ENCODE measurements at places on chromosomes 7 and 10.

DNA sequence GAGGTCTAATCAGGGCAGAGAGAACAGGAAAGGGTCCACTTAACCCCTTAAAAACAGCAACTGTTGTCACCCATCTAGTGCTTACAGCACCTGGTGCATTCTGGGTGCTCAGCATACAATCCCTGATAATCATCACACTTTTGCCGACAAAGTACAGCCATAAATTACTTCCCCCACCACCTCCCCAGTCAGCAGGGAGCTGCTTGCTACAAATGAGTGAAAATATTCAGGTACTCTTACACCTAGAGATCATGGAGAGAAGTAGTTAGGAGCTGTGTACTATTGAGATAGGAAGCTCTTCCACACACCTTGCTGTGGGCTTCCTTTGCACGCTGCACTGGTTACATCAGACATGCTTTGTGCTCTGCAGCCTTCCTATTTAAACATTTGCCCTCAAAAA is 723.5 kb upstream of the GALNT17 start:
- no peak for DNase-seq

DNA sequence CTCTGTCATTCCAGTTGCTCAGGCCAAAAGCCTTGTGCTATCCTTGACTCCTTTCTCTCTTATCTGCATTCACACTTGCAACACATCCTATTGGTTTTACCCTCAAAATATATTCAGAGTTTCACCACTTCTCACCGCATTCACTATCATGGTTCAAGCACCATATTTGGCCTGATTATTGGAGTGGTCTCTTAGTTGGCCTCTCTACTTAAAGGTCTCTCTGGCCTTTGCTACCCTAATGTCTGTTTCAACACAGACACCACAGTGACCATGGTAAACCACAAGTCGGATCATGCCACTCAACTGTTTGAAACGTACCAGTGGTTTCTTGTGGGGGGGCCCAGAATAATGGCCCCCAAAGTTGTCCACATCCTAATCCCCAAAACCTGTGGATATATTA is 15.2 kb upstream of the PDZD8 start:
- no peak for DNase-seq

DNA sequence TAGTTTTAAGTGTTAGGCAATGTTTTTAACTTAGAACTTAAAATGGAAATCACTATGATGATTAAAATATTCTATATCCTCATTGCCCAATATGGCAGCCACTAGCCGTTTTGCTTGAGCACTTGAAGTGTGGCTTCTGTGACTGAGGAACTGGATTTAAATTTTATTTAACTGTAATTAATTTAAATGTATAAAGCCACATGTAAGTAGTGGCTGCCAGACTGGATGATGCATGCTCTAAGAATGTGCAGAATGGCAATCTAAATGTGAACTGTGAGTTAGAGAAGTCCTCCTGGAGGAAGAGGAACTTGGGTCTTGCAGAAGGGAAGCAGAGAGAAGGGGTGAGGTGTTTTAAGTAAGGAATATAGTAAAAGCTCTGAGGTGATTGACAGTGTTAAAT is 451.4 kb downstream of the SUGCT start:
- DNase-seq = no peak

DNA sequence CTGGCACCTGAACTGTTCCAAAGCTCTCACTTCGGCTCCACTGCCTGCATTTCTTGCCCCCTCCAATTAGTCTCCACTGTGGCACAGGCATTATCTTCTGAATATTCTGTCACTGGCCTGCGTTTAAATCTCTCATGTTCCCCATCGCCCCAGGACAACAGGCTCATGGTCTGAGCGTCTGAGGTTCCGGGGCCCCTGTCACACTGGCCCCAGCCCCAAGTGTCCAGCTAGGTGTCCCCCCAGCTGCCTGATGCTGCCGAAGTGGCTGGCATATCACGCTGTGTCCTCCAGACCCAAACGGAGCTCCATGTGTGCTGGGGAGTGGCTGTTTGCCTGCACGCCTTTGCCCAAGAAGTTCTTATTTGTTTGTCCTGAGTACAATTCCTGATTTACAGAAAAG is 135.4 kb downstream of the TACC2 start:
- no peak for DNase-seq

- DNase-seq = no peak
Observed at GRCh38 chr7:91353848-91354247, 89.6 kb downstream of the FZD1 start.

GRCh38 chr10:6699336-6699735 is 119.3 kb upstream of the PRKCQ start:
- DNase-seq = no peak

- no peak for DNase-seq
Observed at GRCh38 chr7:50309721-50310120, 5.2 kb downstream of the IKZF1 start.

- DNase-seq = no peak
Observed at GRCh38 chr10:38038932-38039245, 28.4 kb downstream of the ZNF33A start.

All from stimulated activated CD8-positive, alpha-beta memory T cell treated with anti-CD3 and anti-CD28 coated beads, Interleukin-7, amount 100 ng/mL, for 4 hours (primary cell).